Stimulated activated CD8-positive, alpha-beta memory T cell treated with anti-CD3 and anti-CD28 coated beads, Interleukin-4, amount 100 ng/mL, for 24 hours (primary cell): ENCODE measurements at places on chromosomes 6 and 20.
A peak's percentile ranks its signal among the peaks of the same experiment; 100 is the strongest.

- no peak for DNase-seq
Observed at GRCh38 chr6:53398247-53399026, 49.7 kb upstream of the ELOVL5 start.

- DNase-seq: no peak
Observed at GRCh38 chr20:25539742-25540672, 45.3 kb downstream of the NINL start.

DNA sequence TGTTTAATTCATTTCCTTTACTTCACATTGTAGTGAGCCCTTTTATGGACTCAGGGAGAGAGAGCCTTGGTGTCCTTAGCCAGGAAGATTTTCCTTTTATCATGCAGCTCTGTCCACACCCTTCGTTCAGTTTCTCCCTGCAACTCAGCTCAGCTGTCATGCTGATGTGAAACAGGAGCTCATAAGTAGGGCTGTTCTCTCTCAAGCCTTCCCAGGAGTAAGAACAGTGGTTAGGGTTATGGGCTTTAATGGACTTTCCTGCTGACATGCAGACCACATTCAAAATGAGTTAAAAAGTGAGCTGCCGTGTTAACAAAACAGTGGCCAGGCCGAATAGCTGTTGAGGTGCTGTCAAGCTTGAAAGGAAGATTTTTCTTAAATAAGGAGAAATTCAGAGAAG, 104.1 kb downstream of the BCKDHB start:
- DNase-seq: no peak

- no peak for DNase-seq
Observed at GRCh38 chr6:106272287-106272686, 53.3 kb downstream of the ATG5 start.

GRCh38 chr6:32126880-32127279, 1.2 kb downstream of the ATF6B start:
- DNase-seq: no peak

DNA sequence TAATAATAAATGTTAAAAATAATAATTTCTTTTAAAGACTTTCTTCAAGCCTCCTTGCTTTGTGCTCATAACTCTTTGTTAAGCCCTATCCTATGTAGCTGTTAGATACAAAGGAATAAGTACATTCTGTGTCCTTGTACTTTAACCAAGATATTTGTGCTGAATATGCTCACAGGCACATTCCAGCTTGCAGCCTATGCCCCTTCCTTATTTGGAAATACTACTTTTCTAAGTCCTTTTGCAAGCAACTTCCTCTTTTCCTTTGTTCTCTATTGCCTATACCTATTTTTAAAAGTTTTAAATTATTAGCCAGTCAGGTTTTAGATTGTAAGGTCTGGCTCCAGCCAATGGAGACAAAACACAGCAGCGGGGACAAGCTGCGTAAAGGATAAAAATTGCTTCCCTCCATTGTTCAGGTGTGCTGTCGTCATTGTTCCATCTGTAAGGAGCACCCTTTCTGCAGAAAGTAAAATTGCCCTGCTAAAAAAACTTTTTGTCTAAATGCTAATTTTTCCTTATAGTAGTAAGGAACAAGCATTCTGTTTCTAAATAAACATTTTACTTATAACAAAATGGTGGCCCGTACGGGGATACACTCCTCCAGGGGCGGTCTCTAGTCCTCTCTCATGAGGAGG, 80.2 kb downstream of the SYTL3 start:
- no peak for DNase-seq

- peak; percentile 92 for DNase-seq
Observed at GRCh38 chr6:159968295-159969203, at the start of gene IGF2R. IGF2R (plus strand) TSS chr6:159969082; CDS start chr6:159969247, 165 bp downstream.

DNA sequence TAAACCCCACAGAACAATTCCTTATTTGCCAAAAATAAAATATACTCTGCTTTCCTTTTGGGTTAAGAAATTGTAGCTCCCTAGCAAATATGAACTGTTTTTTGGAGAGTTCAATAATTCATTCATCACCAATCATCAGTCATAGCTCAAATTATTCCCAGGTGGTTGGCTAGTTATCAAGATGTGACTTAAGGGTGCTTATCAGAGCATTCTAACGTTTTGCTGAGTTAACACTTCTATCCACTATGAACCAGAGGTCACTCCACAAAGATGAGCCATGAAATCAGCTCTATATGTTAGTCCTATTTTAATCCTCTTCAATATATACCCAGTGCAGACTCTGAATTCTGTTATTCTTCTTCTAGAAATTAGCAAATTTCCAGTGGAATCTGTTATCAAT, 379.1 kb downstream of the TENT5A start:
- no peak for DNase-seq

- DNase-seq: no peak
Observed at GRCh38 chr20:24422091-24422760, 47.2 kb upstream of the SYNDIG1 start.

GRCh38 chr20:22429175-22430153, 154.9 kb downstream of the FOXA2 start:
- no peak for DNase-seq

DNA sequence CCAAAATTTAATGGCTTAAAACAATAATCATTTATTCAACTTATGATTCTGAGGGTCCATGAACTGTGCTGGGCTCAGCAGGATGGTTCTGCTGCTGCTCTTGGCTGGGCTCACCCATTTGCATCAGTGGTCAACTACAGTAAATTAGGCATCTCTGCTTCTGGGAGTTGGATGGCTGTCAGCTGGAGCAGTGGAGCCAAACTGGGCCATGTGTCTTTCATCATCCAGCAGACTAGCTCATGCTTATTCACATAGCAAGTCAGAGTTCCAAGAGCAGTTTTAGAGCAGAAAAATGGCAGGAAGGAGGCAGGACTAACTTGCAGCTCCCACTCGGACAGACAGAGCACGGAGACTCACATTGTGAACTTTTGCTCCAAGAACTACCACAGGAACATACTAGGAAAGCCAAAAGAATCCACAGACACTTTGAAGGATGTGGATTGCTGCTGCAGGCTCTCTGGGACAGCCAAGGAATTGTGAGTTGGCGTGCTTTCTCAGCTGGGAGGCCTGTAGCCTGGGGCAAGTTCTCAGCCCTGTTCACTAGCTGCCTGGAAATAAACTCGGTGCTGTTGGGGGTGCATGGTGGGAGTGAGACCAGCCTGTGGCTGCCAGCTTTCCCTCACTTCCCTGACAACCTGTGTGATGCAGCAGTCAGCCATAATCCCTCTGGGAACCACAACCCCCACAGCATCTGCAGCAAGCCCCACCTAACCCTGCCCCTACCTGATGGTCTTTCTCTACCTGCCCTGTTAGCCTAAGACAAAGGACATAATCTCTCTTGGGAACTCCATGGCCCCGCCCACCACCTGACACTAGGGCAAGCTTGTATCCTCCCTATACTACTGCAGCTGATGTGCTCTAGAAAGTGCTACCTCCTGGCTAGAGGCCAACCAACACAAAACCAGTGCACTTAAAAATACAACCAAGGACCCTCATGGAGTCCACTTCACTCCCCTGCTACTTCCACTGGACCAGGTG, 129.0 kb downstream of the JPH2 start:
- DNase-seq: no peak

GRCh38 chr6:10725044-10725443, 2.2 kb downstream of the TMEM14C start:
- no peak for DNase-seq

DNA sequence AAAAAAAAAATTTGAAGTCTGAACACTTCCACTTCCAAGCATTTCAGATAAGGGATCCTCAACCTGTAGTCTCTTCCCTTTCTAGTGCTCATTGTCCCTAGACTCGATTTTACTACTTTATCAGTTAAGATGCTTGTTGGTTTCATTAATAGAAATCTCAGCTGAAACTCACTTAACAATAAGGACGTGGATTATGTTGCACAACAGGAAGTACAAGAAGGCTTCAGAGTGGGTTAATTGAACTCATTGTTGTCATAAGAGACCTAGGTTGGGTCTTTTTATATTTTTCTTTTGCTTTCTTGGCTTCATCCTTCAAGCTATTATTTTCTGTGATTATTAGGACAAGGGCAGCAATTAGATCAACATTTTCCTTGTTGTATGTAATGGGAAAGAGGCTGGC, 175.2 kb downstream of the CDKAL1 start:
- no peak for DNase-seq

GRCh38 chr6:168286116-168286515, 33.5 kb downstream of the DACT2 start:
- no peak for DNase-seq

- no peak for DNase-seq
Observed at GRCh38 chr6:113995634-113996033, 24.7 kb upstream of the HDAC2 start.

- no peak for DNase-seq
Observed at GRCh38 chr6:88749849-88750248, 213.6 kb downstream of the RNGTT start.

GRCh38 chr6:71766796-71767195, 119.6 kb upstream of the RIMS1 start:
- DNase-seq: no peak

DNA sequence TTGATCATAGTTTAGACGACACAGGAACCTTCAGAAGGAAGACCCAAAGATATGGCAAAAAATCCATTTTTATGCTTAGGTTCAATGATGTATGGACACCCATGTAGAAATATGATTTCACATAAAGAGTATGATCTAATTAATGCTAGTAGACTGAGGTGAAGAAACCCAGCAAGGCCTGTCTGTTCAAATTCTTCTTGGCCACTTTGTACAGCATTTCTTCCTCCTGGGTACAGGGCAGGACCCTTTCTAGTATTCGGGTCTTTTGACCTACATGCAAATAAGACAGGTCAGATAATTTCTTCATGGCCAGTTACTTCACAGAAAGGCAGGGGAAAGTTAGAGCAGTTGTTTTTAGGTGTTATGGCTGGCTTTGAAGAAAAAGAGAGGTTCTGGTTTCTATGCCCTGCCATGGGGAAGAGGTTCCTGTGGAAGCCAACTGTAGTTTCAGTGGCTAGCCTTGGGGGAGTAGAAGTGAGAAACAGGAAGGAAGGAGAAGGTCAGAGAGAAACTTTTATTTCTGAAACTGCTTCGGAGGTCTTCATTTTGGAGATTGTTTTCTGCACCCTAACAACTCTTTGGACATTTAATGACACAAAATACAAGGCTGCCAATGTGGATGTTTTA, 208.3 kb downstream of the PTPRK start:
- no peak for DNase-seq

DNA sequence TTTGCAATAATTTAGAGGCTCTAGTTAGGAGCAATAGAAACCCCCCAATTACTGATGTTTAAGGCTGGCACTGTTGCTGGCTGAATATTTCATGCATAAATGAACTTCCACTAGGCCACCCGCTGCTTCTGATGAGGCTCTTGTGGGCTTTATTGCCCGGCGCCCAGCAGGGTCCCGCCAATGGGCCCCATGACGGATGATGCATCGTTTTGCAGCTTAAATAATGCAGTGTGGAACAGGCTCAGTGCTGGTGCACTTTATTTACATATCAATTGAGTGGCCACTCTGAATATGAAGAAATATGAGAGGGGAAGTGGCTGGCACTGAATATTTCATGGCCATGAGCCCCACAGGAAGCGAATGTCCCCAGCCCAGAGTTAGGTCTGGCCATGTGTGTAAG, 155.3 kb upstream of the MAFB start:
- DNase-seq: no peak

- no peak for DNase-seq
Observed at GRCh38 chr6:113634352-113635163, 222.6 kb upstream of the MARCKS start.

DNA sequence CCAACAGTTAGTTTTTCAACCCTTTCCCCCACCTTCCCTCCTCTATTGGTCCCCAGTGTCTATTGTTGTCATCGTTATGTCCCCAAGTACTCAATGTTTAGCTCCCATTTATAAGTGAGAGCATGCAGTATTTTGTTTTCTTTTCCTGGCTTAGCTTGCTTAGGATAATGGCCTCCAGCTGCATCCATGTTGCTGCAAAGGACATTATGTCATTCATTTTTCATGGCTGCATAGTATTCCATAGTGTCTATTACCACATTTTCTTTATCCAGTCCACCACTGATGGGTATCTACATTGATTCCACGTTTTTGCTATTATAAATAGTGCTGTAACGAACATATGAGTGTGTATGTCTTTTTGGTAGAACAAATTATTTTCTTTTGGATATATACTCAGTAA, 55.3 kb upstream of the HIVEP1 start:
- DNase-seq: no peak

- no peak for DNase-seq
Observed at GRCh38 chr20:52482044-52482443, 290.5 kb upstream of the ZFP64 start.

DNA sequence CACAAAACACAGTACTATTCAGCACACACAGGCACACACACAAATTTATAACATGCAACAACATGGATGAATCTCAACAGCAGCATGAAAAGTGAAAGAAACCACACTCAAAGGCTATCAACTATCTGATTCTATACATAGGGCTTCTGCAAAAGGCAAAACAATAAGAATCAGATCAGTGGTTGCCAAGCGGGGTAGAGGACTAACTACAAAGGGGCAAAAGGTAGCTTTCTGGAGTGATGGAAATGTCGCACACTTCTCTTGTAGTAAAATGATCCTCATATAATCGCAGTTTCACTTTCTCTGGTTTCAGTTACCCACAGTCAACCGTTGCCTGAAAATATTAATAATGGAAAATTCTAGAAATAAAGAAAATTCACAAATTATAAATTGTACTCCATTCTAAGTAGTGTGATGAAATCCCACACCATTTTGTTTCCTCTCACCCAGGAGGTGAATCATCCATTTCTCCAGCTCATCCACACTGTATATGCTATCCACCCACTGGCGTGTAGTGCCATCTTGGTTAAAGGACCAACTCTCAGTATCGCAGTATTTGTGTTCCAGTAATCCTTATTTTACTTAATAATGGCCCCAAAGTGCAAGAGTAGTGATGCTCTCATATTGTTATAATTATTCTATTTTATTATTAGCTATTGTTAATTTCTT, 12.8 kb upstream of the PLN start:
- DNase-seq: no peak

GRCh38 chr6:41677124-41677921, 39.1 kb downstream of the MDFI start:
- no peak for DNase-seq

DNA sequence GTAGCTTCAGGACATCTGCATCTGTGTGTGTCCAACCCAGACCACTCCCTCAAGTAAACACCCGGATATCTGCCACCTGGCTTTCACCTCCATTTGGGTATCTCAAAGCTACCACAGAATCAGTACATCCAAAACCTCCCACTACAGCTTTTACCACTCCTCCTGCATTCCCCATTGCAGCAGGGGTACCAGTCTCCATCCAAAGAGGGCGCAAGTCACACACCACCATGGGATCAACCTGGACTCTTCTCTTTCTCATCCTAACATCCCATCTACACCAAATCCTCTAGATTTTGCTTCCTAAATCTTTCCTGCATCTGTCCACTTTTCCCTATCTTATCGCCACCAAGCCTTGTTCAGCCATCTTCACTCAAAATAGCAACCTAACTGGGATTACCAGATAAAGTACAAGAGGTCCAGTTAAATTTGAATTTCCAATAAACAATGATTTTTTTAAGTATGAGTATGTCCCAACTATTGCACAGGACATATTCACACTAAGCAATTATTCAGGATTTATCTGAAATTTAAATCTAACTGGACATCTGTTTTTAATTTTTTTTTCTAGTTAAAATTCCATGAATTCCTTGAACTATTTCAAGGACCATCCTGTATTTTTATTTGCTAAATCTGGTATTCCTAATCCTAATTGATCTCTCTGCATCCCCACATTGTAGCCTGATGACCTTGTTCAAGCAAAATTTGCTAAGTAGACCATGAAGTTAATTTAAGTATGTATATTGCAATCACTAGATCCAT, 164.3 kb upstream of the MLN start:
- DNase-seq: no peak

GRCh38 chr20:49990271-49990720, 7.5 kb downstream of the SNAI1 start:
- no peak for DNase-seq
